Cardiac atrium fibroblast (primary cell): ENCODE measurements at places on chromosomes 1 and 21. TPM values are rescaled to one million over a fixed set of nuclear protein-coding genes. Genes with fewer than 3 reads are reported as not detected.

Gene MAB21L3
- total RNA-seq, result not detected in 2 replicates

Gene ENAH
- 65.0 and 106 TPM in 2 replicates for total RNA-seq

Gene LAPTM5
- total RNA-seq, result 0.72 and 3.6 TPM in 2 replicates

Gene KLHL12
- 11.0 and 13.6 TPM in 2 replicates for total RNA-seq

Gene C1orf56
- total RNA-seq, result 0.72 and 1.8 TPM in 2 replicates

Gene TCEA3
- 3.2 and 3.6 TPM in 2 replicates for total RNA-seq

Gene OVAAL
- total RNA-seq, result not detected in 2 replicates

Gene ALDH9A1
- 73.4 and 76.9 TPM in 2 replicates for total RNA-seq

Gene ELF3
- not detected in 2 replicates for total RNA-seq

Gene GSTM3
- total RNA-seq, result 33.5 and 34.1 TPM in 2 replicates

Gene DUSP23
- 48.0 and 53.8 TPM in 2 replicates for total RNA-seq

Gene C1orf87
- total RNA-seq, result not detected in 2 replicates

Gene KDF1
- total RNA-seq, result not detected in 2 replicates

Gene SLFNL1
- 0.16 and 0.90 TPM in 2 replicates for total RNA-seq

Gene KRTAP27-1
- total RNA-seq, result not detected in 2 replicates

Gene ARPC5
- 180 and 221 TPM in 2 replicates for total RNA-seq

Gene AKT3
- 18.4 and 19.0 TPM in 2 replicates for total RNA-seq

Gene SLC30A10
- not detected in 2 replicates for total RNA-seq

Gene PLA2G2C
- total RNA-seq, result not detected in 2 replicates

Gene SMPDL3B
- not detected in 2 replicates for total RNA-seq

Gene MTARC1
- total RNA-seq, result 0.32 and 0.72 TPM in 2 replicates

Gene EFNA3
- 0.90 and 2.8 TPM in 2 replicates for total RNA-seq

Gene NBPF11
- 2.3 and 4.2 TPM in 2 replicates for total RNA-seq

Gene AHCYL1
- total RNA-seq, result 30.9 and 32.7 TPM in 2 replicates
